ENCODE measurements at places on chromosomes 11 and 22. TPM values are rescaled to one million over a fixed set of nuclear protein-coding genes. Genes with fewer than 3 reads are reported as not detected.

- no peak for DNase-seq
Measured at GRCh38 chr11:63552921-63553320, 10.3 kb downstream of the PLAAT2 start.

DNA sequence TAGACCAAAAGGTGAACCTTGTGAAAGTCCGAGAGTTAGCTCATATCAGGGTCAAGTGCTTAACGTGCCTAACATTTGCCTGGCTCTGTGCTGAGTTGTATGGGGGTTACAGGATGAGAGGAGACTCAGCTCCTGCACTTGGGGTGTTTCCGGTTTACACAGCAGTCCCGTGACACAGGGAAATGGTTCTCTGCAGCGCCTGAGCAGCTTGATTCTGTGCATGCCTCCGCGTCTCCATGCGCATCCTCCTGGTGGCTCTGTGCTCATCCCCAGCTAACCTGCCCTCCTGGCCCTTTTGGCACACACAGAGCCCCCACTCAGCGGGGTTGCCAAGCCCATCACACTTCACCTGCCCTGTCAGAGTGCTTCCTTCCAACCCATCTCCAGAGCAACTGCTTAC is 238.3 kb upstream of the TBCEL start:
- DNase-seq, result no peak

- no peak for DNase-seq
Measured at GRCh38 chr11:131506348-131506747, 135.9 kb downstream of the NTM start.

- DNase-seq, result no peak
Measured at GRCh38 chr11:27452147-27452546, 20.4 kb downstream of the LGR4 start.

Gene PC
- 15.2 TPM for total RNA-seq

Measured in Daoy (cell line).